T-helper 17 cell (primary cell): ENCODE measurements at places on chromosomes 1 and 21.
A peak's percentile ranks its signal among the peaks of the same experiment; 100 is the strongest.

- no peak for DNase-seq
- no peaks in the 10 kb centered on the region for H3K27me3 ChIP-seq
- no peaks in the 10 kb centered on the region for H3K4me1 ChIP-seq
Measured at GRCh38 chr1:49864581-49864980, 159.2 kb downstream of the AGBL4 start.

- no peak overlapping the region for H3K4me3 ChIP-seq
- no peaks in the 10 kb centered on the region for H3K36me3 ChIP-seq
Measured at GRCh38 chr21:38505654-38506523, 7.6 kb upstream of the ERG start.

DNA sequence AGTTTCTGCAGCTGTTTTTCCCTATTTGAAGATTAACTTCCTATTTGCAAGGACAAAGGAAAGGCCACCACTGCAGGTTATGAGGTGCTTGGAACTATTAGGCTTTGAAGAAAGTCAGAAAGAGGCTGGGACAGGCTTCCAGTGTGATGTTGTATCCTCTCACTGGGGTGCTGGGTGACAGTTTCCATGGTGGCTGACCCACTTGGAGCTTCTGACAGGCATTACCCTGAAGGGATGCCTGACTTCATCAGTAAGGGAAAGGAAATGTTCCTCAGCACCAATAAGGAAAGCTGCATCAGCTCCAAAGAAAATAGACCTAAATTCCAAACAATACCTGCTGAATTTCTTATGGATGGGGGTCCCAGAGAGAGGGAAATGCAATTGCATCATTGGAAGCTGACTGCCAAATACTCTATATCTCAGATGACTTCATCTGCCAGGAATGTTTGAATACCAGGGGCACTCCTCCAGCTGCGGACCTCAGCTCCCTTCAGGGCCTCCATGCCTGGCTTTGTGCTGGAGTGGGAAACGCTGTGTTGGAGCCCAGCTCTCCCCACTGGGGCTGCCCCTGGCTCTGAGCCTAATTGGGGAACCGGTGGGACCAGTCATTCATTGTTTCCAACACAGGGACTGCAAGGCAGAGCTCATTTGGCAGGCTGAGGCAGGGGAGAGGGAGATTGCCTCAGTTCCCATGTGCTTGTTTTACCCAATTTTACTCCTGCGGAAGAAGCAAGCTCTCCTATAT lies 76.6 kb downstream of the RGL1 start:
- no peak overlapping the region for H3K27ac ChIP-seq
- H3K27me3 ChIP-seq = peaks cover 25% of the 10 kb centered on the region
- no peak for DNase-seq
- H3K4me3 ChIP-seq = no peak overlapping the region
- peaks cover 5% of the 10 kb centered on the region for H3K36me3 ChIP-seq

DNA sequence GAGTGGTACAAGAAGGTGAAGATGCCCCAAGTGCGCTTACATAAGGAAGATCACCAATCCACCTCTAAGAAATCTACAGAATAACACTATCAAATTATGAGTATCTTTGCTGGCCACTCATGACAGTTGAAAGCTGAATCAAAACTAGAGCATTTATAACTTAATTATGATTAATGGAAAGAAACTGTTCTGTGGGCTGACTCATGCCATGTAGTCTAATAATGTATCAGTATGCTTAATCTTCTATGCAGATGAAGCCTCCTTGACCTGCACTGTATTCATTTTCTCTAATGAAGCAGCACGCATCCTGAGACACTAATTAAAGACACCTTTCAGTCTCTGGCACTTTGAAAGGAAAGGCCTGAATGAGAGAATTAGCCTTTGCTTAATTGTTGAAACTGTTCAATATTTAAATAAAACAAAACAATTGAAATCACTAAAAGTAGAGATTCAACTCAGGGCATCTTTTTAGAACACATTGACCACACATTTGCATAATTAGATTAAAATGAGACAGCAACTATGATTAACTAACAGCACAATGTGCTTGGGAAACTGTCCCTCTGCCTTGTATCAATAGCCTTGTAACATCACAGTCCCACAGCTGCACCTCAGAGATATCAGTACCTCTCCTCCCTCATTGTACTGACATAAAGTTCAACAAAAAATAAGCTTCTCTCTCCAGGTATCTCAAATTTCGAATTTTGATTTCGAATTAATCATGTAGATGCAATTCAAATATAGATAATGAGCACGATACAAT lies 105.6 kb downstream of the NTPCR start:
- no peaks in the 10 kb centered on the region for H3K27me3 ChIP-seq
- H3K36me3 ChIP-seq = peaks cover 18% of the 10 kb centered on the region
- no peak overlapping the region for H3K4me3 ChIP-seq
- DNase-seq = no peak
- H3K27ac ChIP-seq = no peak overlapping the region
- no peaks in the 10 kb centered on the region for H3K4me1 ChIP-seq

DNA sequence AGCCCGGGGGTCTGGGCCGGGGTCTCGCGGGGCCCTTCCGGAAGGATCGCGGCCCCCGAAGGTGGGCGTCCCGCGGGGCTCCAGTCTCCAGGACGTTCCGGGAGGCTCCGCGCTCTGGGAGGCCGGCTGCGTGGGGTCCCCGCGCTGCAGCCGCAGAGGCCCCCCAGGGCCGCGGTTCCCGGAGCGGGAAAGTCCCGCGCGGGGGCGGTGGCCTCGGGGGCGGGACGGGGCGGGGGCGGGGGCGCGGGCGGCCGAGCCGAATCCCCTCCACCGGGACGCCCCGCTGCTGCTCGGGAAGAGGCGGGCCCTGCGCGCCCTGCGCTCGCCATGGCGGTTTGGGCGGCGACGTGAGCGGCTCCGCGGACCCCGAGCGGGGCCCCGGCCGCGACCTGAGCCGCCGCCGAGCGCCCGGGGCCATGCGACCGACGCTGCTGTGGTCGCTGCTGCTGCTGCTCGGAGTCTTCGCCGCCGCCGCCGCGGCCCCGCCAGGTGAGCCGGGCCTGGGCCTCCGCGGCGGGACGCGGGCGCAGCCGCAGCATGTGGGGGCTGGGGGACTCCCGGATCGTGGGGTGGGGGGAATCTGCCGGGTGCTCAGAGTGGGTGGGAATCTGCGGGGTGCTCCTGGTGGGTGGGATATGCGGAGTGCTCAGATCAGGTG lies at the start of gene IFNGR2:
Gene IFNGR2 (plus strand): TSS at position 286 of the 658 bp plus-strand sequence. CDS start 131 bp downstream, at position 417.
- H3K36me3 ChIP-seq = no peaks in the 10 kb centered on the region
- H3K4me1 ChIP-seq = peaks cover 24% of the 10 kb centered on the region
- peak within 1 kb of the TSS; percentile 90 for H3K27ac ChIP-seq
- H3K4me3 ChIP-seq = peak within 1 kb of the TSS; percentile 94
- DNase-seq = peak; percentile 55

DNA sequence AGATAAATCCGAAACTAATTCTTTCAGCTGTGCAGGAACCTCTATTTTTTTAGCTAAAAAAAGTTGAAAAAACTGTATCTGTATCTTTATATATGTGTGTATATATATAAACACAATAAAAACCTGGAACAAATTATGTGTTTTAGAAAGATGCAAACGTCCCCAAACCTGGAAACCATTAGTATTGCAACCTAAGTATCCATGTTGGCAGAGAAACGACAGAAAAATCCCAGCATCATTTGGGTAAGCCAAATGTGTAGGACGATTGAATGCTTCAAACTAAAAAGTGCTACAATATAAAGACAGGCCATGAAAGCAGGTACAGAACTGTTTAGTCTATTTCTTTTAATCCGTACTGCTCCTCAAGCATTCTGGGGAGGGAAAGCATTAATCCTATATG lies 87.9 kb downstream of the AHCTF1 start:
- no peak overlapping the region for H3K27ac ChIP-seq
- no peak for DNase-seq
- peaks cover 4% of the 10 kb centered on the region for H3K36me3 ChIP-seq
- H3K4me1 ChIP-seq = no peaks in the 10 kb centered on the region

DNA sequence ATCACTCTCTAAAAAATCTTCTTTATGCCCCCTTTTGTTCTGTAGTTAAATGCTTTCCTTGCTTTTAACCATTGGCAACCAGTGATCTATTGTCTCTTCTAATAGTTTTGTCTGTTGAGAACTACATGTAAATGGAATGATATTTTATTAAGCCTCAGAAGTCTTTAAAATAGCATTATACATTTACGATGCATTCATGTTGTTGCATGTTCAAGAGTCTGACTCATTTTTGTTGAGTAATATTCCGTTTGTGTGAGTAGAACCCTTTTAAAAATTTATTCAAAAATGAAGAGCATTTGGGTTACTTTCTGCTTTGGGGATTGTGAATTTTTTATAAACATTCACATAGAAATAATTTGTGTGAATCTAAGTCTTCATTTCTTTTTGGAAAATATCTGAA lies 1352.9 kb downstream of the NCAM2 start:
- no peaks in the 10 kb centered on the region for H3K27me3 ChIP-seq
- DNase-seq = no peak
- H3K27ac ChIP-seq = no peak overlapping the region
- no peak overlapping the region for H3K4me3 ChIP-seq
- no peaks in the 10 kb centered on the region for H3K4me1 ChIP-seq
- no peaks in the 10 kb centered on the region for H3K36me3 ChIP-seq

GRCh38 chr1:164504749-164505148 lies 54.2 kb upstream of the PBX1 start:
- H3K27me3 ChIP-seq = no peaks in the 10 kb centered on the region
- H3K4me1 ChIP-seq = no peaks in the 10 kb centered on the region
- no peak for DNase-seq
- H3K4me3 ChIP-seq = no peak overlapping the region
- H3K27ac ChIP-seq = no peak overlapping the region
- H3K36me3 ChIP-seq = no peaks in the 10 kb centered on the region

DNA sequence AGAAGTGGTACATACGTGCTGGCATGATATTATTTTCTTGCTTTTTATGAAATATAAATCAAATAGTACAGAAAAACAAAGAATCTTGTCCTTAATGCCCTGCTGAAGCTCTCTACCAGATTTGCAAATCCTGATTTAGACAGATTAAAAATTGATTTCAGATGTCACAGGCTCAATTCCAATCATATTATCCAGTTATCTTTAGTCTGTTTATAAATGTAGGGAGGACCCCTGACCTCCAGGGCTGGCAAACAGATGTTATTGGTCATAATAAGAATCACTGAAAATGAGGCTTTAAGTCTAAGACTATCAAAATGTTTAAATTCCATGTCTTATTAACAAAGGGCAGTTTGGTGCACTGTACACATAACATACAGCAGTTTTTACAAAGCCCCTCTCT lies 62.1 kb downstream of the TP53BP2 start:
- no peak for DNase-seq
- peaks cover 8% of the 10 kb centered on the region for H3K4me1 ChIP-seq
- no peaks in the 10 kb centered on the region for H3K27me3 ChIP-seq
- peaks cover 8% of the 10 kb centered on the region for H3K36me3 ChIP-seq

GRCh38 chr1:230972855-230973271 lies 5.8 kb downstream of the TTC13 start:
- peaks cover 66% of the 10 kb centered on the region for H3K4me1 ChIP-seq
- H3K36me3 ChIP-seq = peaks cover 7% of the 10 kb centered on the region
- H3K27ac ChIP-seq = peak overlapping the region; percentile 88
- peak; percentile 44 for DNase-seq
- no peaks in the 10 kb centered on the region for H3K27me3 ChIP-seq
- peak overlapping the region; percentile 69 for H3K4me3 ChIP-seq

- no peak for DNase-seq
- H3K27me3 ChIP-seq = peaks cover 29% of the 10 kb centered on the region
Measured at GRCh38 chr1:44050261-44050660, 19.0 kb upstream of the SLC6A9 start.
